NCI-H1436 treated with DMSO at 0.1 percent for 48 hours (cell line): ENCODE measurements at places on chromosomes 11 and 22.

GRCh38 chr22:37428649-37429586, 1.6 kb upstream of the ELFN2 start:
- no peak for DNase-seq

- DNase-seq: no peak
Observed at GRCh38 chr11:976431-977160, 50.9 kb downstream of the AP2A2 start.

GRCh38 chr11:30823119-30823518, 237.0 kb upstream of the MPPED2 start:
- DNase-seq: no peak

- DNase-seq: no peak
Observed at GRCh38 chr11:82858133-82858532, 42.1 kb downstream of the PRCP start.

DNA sequence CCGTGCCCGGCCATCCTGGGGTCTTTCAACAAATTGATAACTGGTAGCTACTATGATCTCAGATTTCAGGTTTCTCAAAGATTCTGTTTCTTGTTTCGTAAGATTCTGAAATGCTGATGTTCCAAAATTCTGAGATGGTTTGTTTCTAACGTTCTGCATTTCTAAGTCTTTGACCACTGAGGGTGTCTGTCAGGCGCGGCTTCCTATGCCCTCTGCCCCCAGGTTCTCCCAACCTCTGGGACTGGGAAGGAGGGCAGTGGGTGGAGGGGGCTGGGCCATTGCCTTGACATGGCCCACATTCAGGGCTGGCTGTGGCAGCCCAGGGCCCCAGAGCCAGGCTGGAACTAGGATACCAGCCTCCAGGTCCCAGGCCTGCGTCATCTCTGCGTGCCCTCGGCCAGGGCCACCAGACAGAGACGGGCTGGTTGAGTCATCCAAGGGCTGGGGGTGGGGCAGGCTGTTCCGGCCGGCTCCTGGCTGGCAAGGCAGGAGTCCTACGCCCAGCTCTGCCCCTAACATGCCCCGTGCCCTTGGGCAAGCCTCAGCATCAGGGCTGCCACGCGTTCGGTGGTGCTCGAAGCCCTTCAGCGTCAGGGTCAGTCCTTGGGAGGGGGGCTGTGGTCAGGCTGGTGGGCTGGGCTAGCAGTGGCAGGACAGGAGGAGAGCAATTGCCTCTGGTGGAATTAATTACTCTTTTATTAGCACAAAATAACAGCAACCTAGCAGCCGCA, 5.2 kb downstream of the TMEM134 start:
- no peak for DNase-seq

GRCh38 chr11:79627281-79627680, 186.5 kb upstream of the TENM4 start:
- DNase-seq: no peak

GRCh38 chr11:123306531-123306930, 111.5 kb upstream of the CLMP start:
- no peak for DNase-seq

GRCh38 chr11:10004526-10005113, 289.4 kb downstream of the SBF2 start:
- no peak for DNase-seq

- no peak for DNase-seq
Observed at GRCh38 chr11:104531894-104532293, 366.4 kb downstream of the CASP12 start.
